WERI-Rb-1 (cell line): ENCODE measurements at places on chromosomes 11 and 22.

DNA sequence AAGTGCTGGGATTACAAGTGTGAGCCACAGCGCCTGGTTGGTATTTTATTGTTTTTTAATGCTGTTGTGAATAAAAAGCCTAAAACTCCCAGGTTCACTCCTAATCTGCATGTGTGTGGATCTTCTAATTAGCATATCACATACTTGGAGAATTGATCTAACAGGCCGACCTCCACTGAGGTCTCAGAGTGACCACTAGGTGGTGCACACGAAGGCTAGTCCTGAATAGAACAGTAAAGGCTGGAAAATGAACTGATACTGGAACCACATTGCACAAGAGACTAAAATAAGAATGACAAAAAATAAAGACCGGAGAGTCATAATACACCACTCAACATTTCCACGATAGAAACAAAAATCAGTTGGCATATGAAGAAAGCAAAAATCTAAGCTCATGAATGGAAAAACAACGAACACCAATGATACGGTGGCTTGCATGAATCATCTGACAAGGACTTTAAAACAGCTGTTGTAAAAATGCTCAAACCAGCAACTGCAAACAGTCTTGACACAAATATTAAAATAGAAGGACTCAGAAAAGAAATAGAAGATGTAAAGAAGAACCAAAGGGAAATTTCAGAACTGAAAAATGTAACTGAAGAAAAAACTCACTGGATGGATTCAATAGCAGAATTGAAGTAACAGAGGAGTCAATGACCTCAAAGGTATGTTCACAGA is 19.2 kb downstream of the PIM3 start:
- DNase-seq, result peak; percentile 60

DNA sequence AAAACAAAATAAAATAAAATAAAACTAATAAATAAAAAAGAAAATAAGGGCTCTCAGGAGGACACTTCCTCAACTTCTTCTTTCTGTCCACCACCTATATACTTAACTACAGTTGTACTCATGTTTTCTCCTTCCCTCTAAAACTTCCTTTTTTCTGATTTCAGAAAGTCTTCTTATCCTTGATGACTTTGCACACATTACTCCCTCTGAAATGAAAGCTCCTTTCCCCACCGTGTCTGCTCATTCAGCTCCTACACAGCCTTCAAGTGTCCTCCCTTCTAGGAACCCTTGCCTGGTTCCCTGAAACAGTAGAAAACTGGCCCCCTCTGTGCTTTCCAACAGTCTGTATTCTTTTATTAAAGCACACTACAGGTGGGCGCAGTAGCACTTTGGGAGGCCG is 18.3 kb upstream of the DDX17 start:
- DNase-seq, result no peak

- no peak for DNase-seq
Measured at GRCh38 chr11:117924631-117925170, 4.5 kb downstream of the TMPRSS13 start.

DNA sequence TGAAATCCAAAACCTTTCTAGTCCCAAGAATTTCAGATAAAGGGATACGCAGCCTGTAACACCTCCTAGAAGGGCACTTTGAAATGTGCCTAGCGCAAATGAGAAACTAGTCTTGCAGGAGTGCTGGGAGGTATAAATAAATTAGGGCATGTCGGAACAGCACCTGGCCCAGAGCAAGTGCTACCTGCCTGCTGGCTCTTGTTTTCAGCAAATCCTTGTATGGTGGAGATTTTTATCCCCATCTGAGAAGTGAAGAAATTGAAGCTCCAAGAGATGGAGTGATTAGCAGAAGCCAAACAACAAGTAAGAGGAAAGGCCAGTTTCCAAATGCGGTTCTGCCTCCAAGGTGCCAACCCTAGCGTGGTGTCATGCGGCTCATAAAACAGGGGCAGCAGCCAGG is 36.7 kb upstream of the TFIP11 start:
- no peak for DNase-seq

GRCh38 chr11:37371346-37371970 is 773.4 kb upstream of the RAG2 start:
- no peak for DNase-seq

DNA sequence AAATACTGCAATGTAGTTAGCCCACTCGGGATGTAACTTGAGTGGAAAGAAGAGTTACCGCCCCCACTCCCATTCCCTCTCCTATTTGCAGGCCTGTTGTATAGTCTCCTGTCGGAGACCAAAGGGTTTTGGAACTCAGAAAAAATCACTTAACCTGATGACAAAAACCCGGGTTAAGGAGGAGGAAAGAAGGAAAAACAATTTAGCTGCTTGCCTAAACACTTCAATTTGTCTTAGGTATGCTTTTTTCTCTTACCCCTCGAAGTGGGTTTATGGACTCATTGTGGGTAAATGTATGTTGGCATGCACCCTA is 2.2 kb downstream of the YAP1 start:
- DNase-seq, result no peak

GRCh38 chr11:130831506-130831905 is 84.8 kb downstream of the SNX19 start:
- no peak for DNase-seq

- DNase-seq, result no peak
Measured at GRCh38 chr11:2881981-2882375, 3.6 kb downstream of the CDKN1C start.

GRCh38 chr11:105881027-105881426 is 141.0 kb downstream of the MSANTD4 start:
- DNase-seq, result no peak

GRCh38 chr22:44623771-44624510 is 78.1 kb upstream of the PRR5 start:
- DNase-seq, result peak; percentile 75

DNA sequence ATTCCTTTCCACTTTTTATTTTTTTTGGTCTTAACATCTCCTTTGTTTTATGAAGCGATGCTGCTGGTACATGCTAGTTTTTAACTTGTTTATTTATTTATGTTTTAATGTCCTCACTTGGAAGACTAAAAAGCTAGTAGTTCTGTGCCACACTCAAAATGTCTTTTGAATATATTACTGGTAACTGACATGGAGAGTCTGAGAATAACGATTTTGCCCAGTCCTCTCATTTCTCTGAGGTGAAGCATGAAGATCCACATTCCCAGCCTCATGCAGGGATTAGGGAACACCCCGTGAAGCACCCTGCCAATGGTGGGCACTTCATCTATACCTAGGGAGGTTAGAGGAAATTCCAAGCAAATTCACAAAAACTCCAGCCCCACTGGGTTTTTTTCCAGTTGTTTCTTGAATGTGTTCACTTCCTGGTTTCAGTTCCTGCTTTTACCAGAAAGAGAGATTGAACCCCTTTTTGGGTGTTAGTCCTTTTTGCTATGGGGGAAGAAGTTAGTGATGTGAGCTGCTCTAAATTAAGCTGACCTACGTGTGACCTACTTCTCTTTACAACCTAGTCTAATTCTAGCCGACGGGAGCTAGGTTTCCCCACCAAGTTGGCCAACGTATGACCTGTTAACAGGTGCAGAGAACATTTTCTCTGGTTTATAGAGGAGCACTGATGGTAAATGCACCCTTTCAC is 106.1 kb downstream of the SLC1A2 start:
- DNase-seq, result no peak

DNA sequence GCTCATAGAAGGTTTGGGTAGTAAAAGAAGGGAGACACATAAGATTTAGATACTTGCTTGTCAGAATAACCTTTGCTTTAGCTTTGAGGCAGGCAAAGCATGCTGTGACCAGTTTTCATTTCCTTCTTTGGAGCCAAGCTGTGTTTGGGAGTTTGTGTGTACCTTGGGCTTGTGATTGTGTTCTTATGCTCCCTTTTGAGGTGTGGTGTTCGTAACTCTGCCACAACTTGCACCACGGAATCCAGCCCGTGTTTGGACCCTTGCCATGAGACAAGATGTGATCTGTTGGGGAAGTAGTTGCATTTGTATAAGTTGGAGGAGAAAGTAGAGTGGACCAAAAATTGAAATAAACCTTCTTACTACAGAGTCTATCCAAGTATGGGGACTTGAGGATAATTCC is 34.0 kb downstream of the BMAL1 start:
- no peak for DNase-seq

DNA sequence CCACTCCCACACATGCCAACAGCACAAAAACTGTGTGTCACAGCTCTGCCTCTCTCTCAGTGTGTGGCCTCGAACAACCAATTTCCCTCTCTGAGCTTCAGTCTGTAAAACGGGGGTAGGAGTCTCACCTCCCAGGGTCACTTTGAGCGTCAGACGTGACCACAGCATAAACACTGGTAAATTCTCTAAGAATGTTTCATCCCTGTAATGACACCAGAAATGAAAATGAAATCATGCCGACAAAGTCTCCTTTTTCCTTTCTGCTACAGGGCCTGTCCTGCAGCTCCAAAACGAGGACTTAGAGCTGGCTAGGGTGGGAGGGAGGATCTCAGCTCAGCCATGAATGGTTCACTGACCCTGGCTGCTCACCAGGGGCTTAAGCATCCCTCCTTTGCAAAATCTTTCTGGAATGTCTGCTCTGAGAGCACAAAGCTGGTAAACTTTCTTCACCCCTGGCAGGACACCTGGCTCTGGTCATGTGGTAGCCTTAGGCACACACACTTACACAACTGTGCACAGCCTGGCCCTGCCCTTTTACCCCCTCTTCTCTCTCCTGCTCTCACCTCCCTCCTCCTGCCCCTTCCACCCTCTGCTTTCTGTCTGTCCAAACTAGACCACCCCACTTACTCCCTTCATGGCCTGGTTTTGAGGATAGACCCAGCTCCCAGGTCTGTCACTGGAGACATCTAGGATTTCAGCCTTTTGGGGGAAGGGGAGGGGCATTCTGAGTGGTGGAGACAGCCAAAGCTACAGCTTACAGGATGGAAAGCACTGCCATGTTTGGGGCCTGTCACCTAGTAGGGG is 12.3 kb upstream of the TSKU start:
- no peak for DNase-seq

DNA sequence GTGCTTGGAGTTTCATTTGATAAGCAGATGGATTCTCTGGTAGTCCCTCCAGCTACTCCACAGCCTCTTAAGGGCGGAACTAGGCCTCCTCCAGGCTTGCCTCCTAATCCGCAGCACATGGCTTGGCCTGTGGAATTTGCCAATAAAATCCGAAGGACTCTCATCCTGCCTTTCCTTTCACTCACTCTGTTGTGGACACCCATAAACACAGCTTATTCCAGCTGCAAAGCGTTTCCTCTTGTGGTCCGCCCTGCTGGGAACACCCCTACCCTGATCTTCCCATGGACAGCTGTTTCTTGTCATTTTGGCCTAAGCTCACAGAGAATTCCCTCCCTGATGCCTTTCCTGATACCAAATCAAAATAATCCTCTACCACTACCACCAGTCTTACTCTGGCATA is 546.2 kb downstream of the NTM start:
- DNase-seq, result no peak

DNA sequence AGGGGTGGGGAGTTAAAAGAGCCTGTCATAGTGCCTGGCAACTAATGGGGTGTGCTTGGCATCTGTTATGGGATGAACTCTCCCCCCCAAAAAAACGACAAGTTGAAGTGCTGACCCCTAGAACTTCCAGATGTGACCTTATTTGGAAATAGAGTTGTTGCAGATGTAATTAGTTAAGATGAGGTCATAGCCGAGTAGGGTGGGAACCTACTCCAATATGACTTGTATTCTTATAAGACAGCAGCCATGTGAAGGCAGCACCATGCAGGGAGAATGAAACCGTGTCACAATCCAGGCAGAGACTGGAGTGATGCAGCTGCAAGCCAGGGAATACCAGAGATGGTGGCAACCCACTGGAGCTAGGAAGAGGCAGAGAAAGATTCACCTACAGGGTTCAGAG is 394.5 kb downstream of the TENM4 start:
- no peak for DNase-seq

GRCh38 chr11:134562196-134562595 is 150.2 kb upstream of the B3GAT1 start:
- DNase-seq, result no peak

- DNase-seq, result no peak
Measured at GRCh38 chr22:24236656-24237055, 8.2 kb downstream of the GGT5 start.

DNA sequence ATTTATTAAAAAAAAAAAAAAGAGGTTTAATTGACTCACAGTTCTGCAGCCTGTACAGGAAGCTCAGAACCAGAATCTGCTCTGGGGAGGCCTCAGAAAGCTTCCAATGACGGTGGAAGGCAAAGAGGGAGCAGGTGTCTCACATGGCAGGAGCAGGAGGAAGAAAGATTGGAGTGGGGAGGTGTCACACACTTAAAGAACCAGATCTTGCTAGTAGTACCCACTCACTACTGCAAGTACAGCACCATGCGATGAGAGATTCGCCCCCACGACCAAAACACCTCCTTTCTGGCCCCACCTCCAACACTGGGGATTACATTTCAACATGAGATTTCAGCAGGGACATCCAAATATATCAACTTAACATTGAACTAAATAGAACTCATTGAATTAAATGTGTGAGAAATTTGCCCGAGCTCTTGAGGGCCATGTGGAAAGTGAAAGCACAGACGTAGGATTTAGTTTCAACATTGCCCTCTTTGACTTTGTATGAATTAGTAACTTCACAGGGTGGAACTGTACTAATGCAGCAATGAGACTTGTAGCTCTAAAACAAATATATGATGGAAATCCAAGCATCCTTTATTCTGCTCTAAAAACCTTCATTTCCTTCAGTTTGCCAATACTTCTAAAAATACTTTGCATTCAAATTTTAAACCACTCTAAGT is 628.2 kb downstream of the FAM181B start:
- no peak for DNase-seq

DNA sequence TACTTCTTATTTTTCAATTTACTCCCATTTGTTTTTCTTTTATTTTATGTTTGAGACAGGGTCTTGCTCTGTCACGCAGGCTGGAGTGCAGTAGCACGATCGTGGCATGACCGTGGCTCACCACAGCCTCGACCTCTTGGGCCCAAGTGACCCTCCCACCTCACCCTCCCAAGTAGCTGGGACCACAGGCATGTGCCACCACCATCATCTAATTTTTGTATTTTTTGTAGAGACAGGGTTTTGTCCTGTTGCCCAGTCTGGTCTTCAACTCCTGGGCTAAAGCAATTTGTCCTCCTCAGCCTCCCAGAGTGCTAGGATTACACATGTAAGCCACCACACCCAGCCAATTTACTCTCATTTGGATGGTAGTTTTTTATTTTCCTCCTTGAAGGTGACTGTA is 679.3 kb upstream of the CCDC179 start:
- DNase-seq, result no peak

- DNase-seq, result no peak
Measured at GRCh38 chr11:95042239-95042638, 7.0 kb upstream of the KDM4F start.

- no peak for DNase-seq
Measured at GRCh38 chr22:40922484-40923303, 28.5 kb upstream of the RBX1 start.

GRCh38 chr11:61486011-61486620 is 22.4 kb upstream of the LRRC10B start:
- DNase-seq, result no peak
